ENCODE measurements at places on chromosomes 5 and 9.

DNA sequence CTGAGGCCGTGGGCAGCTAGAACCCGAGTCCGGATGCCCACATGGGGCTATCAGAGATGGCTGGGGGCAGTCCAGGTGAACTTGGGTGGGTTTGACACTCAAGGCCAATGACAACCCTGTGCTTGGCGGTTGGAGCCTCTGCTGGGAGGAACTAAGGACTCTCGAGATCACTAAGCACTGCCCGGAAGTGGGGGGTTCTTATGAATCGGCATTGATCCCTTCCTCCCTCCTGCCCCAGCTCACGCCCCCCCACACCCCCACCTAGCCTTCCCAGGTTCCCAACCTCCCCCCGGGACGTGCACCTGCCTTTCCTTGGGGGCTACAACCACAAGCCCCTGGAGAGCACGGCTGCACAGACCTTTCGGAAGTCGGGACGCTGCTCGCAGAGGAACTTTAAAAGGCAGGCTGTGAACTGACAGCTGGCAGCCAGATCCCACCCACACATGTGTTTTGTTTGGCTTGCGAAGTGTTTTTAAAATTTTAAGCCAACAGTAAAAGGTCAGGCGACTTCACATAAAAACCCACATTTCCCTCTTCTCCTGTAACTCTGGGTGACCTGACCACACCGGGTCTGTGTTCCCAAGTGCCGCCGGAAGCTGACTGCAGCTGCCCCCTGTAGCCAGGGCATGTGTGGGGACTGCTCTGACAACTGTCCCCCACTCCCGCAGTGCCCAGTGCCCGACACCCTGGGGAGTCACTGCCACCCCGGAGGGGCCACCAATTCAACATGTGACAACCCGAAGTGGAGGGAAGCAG, 5.1 kb upstream of the RALGDS start:
- peak; percentile 69 for DNase-seq

- no peak for DNase-seq
These were observed 147.4 kb downstream of the ESM1 start for GRCh38 chr5:54837981-54838380.

- DNase-seq, result peak; percentile 55
These were observed 13.5 kb upstream of the WDR38 start for GRCh38 chr9:124839612-124840299.

- DNase-seq, result no peak
These were observed 337.6 kb upstream of the IRX1 start for GRCh38 chr5:3258050-3258449.

GRCh38 chr5:35954175-35954574, 15.8 kb upstream of the CAPSL start:
- DNase-seq, result no peak

DNA sequence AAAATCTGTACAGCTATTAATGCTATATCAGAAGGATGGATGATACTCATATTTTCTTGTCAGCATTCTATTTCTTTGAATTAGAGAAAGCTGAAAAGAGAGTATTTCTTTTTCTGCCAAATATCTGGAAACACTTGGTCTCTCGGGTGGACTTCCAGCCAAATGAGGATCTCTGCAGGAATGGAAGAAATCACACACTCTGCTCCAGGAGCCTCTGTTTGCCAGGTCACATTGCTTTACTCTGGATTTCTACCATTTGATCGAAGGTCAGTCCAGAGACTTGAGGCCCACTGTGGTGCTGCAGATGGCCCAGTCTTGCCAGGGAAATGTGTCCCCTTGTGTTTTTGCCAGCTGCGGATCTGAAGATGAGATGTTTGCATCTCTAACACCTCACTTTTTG, 154.1 kb downstream of the PCSK1 start:
- DNase-seq, result no peak

GRCh38 chr9:92947268-92948037, at the start of gene FGD3:
Gene FGD3 (plus strand): TSS chr9:92947523. CDS start chr9:92976257, 28,734 bp downstream.
- peak; percentile 63 for DNase-seq

DNA sequence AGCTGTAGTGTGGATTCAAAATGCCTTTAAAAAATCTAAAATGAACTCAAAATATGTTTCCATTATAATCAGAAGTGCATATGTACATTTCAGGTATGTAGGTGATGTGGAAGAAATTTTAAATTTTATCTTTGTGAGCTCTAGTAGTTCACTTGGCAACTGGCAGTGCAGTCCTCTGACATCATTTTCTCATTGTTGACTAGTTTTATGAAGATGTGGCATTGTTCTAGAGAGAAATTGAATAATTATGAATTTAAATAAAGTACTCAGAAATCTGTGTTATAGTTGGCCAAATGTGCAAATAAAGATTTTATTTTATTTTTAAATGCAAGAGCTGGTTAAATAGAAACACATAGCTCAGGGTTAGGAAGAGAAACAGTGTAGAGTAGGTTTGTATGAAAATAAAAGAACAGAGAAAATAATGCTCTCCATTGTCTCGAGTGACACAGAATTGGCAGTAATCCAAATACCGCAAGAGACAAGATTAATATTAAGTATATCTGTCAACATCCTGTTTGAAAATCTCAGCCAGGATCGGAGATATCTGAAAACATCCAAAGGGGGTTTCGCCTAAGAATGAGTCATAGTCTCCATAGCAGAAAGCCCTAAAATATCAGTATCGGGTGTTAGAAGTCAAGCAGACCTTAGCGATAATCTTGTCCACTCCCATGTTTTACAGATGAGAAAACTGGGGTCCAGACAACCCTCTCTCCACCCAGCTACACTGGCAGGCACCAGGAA, 189.4 kb downstream of the CCDC192 start:
- peak; percentile 56 for DNase-seq

GRCh38 chr5:96326902-96327301, 106.1 kb downstream of the PCSK1 start:
- no peak for DNase-seq
